Stimulated activated CD8-positive, alpha-beta memory T cell treated with anti-CD3 and anti-CD28 coated beads, Interleukin-7, amount 100 ng/mL, for 1 hour (primary cell): ENCODE measurements at places on chromosomes 2 and 18.

GRCh38 chr18:49899657-49900330 lies 86.5 kb upstream of the ACAA2 start:
- DNase-seq: no peak

GRCh38 chr2:10048501-10049171 lies 5.3 kb downstream of the KLF11 start:
- no peak for DNase-seq

- no peak for DNase-seq
Observed at GRCh38 chr2:54499661-54500060, 43.5 kb downstream of the SPTBN1 start.

DNA sequence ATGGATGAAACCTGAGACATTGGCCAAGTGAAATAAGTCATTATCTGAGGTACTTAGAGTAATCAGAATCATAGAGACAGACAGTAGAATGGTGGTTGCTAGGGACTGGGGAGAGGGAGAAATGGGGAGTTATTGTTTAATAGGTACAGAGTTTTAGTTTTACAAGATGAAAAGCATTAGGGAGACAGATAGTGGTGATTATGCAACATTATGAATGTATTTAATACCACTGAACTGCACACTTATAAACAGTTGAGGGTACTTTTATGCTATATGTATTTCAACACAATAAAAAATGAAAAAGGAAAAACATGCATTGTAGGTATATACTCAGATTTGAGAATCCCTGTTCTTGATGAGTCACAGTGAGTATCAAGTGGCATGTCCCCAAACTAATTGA lies 59.7 kb downstream of the EPC2 start:
- no peak for DNase-seq

GRCh38 chr2:100831158-100831750 lies 11.3 kb downstream of the NPAS2 start:
- DNase-seq: no peak

DNA sequence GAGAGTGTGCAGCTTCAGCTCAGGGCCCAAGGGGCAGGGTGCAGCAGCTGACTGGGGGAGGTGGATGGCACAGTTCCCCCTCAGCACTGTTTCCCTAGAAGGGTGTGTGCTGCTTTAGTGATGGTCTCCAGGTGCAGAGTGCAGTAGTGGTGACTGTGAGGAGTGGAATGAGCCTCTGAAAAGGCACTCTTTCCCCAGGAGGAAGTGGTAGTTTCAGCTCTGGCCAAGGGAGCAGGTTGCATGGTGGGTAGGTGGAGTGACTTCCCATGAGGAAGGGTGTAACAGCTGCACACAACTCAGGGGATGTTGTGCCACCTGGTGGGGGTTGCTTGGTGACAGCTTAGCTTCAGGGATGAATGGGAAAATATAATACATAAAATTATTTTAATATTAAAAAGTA lies 251.5 kb upstream of the NXPH2 start:
- no peak for DNase-seq

DNA sequence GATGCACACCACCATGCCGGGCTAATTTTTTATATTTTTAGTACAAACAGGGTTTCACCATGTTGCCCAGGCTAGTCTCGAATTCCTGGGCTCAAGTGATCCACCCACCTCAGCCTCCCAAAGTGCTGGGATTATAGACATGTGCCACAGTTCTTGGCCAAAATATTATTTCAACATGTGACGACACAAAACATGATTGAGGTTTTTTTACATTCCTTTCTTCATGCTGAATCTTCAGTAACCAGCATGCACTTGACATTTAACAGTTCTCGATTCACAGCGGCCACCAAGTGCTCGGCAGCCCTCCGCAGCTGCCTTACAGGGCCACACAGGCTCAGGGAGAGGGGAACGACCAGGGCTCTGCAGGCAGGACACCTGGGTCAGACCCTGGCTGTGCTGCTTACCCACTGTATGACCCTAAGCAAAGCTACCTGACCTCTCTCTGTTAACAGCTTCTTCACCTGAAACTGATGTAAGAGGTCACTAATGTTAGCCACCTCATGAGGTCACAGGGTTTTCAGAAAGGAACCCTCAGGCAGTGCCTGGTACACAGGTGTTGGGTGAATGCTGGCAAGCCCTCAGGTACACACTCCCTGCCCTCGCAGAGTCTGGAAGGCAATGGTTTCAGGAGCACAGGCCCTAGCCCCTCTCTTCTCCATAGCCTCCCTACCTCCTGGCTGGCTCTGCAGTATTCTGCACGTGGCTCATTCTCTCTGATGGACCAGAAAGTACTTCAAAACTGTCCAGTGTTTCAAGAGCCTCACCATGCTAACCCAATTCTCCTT lies 25.7 kb downstream of the TUBB6 start:
- no peak for DNase-seq

DNA sequence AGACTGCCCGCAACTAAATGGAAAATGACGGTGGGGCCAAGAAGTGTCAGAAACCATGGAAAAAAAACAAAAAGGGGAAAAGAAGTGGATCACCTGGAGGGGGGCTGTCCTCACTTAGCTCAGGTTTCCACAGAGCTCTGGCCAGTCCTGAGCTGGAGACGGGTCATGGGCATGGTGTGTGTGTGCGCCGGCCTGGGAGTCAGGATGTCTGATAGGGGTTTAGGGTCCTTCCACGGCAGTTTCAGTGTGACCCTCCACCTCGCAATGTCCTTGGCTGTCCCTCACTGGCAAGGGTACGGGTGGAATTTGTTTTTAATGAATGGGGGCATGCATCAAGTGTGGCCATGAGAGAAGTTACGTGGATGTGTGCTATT lies 133.2 kb upstream of the MEIS1 start:
- no peak for DNase-seq

- DNase-seq: no peak
Observed at GRCh38 chr2:53632714-53633113, 134.9 kb upstream of the CHAC2 start.

DNA sequence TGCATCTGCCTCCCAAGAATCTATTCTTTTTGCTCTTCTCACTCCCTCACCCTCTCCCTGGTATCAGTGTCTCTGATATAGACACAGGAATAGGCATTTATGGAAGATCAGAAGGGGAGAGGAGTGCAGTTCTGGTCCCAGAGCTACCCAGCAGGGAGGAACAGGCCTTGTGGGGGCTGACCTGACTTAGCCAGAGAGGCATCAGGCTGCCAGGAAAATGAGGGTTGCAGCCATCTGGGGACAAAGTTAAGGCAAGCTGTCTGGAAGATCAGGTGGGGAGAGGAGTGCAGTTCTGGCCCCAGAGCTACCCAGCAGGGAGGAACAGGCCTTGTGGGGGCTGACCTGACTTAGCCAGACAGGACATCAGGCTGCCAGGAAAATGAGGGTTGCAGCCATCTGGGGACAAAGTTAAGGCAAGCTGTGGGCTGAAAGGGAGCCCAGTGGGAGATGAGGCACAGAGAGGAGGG lies 69.9 kb upstream of the HK2 start:
- DNase-seq: no peak

- no peak for DNase-seq
Observed at GRCh38 chr2:28977176-28977875, 3.8 kb upstream of the TOGARAM2 start.

GRCh38 chr2:100188326-100188725 lies 45.9 kb upstream of the AFF3 start:
- no peak for DNase-seq

DNA sequence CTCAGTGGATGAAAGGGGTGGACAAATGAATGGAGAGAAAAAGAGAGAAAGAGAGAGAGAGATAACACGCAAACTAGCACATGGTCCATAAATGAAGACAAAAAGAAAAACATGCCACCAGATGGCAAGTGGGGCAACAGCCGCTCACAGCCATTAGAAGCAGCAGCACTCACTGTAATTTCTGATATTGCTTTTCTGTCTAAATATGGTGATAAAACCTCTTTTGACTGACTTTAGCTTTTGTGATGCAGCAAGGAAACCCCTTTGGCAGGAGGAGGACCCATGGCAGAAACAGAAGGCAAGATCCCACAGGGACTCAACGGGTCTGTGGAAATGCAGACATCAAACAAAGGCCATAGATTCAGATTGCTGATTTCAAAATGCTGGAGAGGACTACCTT lies 88.0 kb upstream of the CDH20 start:
- DNase-seq: no peak

GRCh38 chr2:72204156-72204785 lies 56.6 kb upstream of the CYP26B1 start:
- no peak for DNase-seq

DNA sequence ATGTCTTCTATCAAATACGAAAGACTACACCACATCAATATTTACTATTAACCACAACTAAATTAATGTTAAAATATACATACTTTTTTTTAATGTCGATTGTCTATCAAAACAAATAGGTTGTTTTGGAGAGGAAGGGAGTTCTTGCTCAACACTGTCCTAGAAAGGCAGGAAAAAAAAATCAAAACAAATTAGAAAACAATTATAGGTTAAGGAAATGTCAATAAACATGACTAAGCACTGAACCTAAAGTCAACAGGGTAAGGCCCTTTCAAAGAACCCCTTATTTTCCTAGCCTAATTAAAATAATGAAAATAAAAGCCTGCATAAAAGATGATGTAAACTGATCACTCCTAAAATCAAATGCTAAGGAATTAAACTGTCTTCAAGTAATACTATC lies 2.8 kb downstream of the CEP76 start:
- DNase-seq: no peak

GRCh38 chr18:46462523-46462922 lies 194.5 kb downstream of the LOXHD1 start:
- DNase-seq: no peak

DNA sequence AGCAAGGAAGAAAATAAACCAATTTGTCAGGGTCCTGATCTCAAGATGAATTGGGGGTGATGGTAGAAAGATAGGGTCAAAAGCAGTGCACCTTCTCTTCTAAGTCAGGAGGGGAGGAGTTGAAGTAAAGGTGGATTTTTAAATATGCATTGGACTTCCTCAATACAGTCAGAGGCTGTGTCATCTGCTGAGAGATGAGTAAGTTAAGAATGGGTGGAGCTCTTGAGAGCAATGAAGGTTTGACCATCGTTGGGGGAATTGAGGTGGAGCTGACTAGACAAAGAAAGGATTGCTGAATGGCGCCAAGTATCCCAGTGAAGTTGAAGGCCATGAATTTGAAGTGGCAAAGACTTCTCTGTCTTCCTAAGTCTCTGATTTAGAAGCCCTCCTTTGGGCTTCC lies 18.4 kb upstream of the CPO start:
- no peak for DNase-seq

GRCh38 chr2:106108351-106108750 lies 85.8 kb downstream of the UXS1 start:
- no peak for DNase-seq

DNA sequence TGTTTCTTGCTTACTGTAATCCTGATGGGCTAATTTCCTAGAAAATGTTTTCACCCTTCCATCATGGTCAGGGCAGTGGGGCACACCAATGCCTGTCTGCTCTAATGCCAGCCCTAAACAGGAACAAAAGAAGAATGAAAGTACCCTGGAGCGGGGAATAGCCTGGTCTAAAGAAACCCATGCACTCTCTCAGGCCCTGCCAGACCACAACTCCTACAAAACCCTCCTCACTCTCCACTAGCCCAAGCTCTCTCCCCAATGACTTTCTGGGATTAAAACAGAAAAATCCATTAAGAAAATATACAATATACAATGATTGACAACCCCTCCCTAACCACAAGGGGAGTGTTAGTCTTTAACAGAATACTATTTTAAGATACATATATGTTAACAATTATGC lies 67.6 kb downstream of the AAK1 start:
- no peak for DNase-seq

DNA sequence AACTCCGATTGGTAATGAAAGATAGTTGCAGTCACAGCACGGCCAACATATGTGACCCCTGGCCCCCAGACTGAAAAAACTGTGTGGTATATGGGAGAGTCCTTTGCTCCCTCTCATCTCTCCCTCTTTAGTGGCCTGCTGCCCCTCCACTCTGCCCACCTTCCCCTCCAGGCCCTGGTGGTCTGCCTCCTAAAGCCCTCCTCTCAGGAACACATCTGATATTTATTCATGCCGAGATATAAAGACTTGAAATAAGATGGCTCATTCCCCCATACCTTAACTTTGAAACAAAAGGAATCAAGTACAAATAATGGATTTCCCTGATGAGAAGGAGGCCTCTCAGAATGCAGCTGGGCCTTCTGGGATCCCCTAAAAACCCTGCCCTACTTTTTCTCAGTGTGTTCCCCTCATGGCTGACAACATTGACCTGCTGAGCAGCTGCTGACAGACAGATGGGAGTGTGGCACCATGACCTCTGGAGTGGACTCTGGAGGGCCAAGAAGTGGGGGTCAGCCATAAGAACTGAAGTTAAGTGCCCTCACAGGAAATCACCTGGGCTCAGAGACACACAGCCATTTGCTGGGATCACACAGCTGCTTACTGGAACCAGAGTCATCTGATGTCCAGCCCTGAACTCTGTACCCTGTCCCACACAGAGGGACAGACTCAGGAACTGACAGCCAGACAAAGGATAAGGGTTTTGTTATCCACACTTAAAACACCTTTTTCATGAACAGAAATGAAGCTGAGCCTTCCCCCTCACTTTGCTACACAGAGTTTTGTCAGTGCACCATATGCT lies 39.8 kb upstream of the ST8SIA3 start:
- no peak for DNase-seq

DNA sequence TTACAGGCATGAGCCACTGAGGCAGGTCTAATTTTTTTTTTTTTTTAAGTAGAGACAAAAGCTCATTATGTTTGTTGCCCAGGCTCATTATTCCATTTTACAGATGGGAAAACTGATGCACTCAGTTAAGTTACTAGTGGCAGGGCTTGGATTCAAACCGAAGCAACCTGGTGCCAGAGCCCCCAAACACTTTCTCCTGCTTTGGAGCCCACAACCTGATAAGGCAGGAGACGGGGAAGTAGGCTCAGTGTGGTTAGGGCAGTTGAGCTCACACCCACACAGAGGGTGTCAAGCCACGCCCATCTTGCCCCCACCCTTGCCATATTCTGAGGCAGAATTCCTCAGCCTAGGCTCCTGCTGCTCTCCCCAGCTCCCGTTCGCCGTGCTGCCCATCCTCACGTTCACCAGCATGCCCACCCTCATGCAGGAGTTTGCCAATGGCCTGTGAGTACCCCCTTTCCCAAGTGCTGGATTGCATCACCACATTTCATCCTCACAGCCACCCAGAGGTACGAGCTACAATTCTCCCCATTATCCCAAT lies 5.8 kb upstream of the CTDSP1 start:
- no peak for DNase-seq

GRCh38 chr18:35817604-35818352 lies 154.7 kb upstream of the RMP24 start:
- DNase-seq: no peak
